Kidney capillary endothelial cell (primary cell): ENCODE measurements at places on chromosomes 5 and 9.

DNA sequence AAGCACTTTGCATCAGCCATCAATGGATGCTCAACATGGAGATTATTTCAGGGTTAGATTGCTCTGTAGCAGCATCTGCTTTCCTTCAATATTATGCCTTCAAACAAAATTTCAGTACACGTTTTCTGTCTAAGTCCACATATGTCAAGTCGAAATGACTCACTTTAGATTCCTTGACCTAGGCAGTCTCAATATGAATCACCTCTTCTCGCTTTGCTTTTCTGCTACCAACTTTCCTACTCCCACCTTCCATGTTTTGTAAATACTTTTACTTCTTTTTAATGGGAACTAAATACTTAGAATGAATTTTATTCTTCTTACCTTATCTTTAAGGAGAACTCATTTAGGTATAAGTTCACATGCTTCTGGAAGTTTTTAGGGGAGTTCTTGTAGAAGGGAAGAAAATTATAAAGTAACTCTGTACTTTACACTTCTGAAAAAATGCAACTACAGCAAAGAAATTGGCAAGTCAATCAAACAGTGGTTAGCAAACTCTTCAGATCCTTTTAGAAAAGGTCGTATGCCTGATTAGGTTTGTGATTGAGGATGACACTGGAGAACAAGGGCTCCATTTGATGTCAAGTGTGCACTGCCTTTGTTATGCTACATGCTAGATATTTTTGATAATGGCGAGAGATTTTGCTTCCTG lies 478.5 kb upstream of the SMARCA2 start:
- no peak for DNase-seq

- DNase-seq, result no peak
These were observed 108.5 kb downstream of the FEM1C start for GRCh38 chr5:115435778-115436712.

DNA sequence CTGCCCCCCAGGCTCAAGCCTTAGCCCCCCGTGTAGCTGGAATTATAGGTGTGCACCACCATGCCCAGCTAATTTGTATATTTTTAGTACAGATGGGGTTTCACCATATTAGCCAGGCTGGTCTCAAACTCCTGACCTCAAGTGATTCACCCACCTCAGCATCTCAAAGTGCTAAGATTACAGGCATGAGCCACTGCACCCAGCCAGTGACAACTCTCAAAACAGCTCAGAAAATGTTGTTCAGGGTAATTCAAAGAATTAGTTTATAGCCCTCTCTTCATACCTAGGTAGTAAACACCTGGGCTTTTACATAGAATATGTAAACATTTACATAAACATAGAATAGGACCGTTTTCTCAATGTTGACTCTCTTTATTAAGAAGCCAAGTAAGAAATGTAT lies 168.7 kb downstream of the ENC1 start:
- DNase-seq, result no peak

DNA sequence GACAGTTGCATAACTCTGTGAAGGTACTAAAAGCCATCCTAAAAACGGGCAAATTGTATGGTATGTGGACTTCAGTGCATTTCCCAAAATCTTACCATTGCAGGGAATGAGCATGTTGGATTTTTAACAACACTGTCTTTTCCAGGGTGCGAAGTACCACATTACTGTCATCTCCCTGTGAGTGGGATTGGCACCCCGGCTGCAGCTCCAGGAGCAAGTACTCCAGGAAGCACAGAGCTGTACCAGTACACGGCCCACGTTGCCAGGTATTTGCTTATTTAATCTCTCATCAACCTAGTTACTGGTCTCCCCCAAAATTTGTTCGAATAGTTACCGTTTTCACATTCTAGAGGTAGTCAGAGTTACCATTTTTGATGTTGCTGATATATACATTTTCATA lies 22.6 kb upstream of the TJP2 start:
- no peak for DNase-seq

GRCh38 chr9:134163371-134164196 lies 780 bp downstream of the RNU6ATAC start:
- peak; percentile 52 for DNase-seq

DNA sequence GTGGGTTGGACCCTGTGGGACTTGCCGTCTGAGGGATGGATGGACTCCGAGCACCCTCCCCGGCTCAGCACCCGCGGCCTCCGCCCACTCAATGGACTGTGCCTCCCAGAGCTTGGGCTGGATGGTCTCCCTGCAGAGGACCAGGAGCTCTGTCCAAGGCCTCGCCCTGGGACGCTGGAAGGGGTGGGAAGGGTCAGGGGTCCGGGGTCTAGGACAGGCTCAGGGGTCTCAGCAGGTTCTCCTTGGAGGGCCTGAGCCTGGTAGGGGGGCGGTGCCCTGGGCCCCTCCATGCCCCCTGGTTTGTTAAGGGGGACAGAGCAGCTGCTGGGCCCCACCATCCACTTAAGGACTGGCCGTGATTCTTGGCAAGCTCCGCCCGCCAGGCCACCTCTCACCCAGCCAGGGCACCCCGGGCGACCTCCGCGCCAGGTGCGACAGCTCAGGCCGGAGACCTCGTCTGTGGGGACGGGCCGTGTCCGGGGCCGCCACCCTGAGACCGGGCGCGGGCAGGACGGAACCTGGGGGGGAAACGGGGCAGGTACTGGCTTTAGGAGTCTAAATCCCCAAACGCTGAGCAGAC lies 29.2 kb downstream of the EXOC3 start:
- no peak for DNase-seq

GRCh38 chr9:130172858-130173665 lies 858 bp downstream of the NCS1 start:
- DNase-seq, result no peak

DNA sequence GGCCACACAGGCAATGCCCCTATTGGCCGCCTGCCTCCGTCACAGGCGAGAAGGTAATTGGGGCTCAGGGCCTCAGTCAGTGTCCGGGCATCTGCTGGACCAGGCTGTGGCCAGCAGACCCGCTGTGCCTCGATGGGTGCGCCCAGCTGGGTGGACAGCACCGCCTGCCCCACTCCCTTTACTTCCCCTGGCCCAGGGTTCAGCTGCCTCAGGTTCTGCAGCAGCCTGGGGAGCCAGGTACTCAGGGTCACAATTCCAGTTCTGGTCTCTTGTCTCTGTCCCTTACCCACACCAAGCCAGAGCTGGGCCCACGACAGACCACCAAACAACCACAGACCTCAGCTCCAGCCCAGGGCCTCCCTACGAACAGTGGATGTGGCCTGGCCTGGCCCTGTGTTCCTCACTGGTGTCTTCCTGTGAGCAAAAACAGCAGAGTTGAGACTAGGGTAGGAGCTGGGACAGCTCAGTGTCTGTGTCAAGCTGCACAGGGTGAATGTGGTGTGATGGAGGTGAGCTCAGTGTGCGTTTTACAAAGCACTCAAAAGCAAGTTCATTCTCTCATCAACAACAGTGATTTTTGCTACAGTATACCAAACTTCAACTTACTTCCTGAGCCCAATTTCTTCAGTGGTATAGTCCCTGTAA lies 33.4 kb upstream of the SUSD3 start:
- no peak for DNase-seq

DNA sequence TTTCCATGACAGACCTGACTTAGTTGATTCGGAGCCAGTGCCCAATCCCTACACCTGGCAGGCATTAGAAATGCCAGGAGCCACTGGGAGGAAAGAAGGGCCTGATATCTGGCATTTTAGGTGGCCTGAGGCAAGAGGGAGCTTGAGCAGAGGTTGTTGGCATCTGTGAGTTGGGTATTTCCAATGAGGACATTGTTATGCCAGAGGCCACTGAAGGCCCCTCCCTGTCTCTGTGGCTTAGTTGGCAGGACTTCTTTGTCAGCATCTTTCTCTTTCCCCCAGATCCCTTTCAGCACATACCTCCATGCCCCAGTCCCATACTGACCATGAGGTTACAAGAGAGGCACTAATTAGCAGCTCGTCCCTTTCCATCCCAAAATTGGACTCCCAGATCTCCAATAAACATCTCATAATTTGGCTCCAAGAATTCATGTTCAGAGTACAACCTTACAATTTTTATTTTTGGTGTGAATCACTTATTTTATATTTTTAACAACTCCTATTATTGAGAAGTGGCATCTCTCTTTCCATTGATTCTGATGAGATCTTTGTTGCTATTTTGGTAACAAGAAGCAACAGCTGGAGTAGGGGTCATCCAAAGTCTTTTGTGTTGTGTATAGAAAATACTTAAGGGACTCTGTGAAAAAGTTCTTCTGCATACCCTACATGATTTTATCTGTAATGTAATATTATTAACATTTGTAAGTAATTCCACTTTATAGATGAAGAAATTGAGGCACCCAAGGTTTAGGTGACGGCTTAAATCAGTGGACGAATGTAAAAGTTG lies 68.6 kb upstream of the MAP3K1 start:
- DNase-seq, result no peak

DNA sequence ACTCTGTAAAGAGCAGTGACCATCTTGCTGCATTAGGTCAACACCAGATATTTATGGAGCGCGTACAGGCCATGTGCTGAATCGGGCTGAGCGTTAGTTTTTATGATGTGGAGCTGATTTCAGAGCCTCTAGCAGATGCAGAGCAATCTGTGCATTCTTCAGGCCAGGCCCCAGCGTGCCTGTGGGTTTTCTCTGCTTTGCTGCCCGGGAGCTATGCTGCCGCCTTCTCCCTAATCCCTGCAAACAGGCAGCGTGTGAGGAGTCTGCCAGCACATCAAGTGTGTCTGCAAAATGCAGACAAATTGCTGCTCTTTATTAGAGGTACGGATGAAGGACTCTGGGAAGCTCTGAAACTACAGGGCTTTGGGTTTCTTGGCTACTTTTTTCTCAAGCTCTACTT lies 170.0 kb downstream of the NTRK2 start:
- DNase-seq, result no peak

DNA sequence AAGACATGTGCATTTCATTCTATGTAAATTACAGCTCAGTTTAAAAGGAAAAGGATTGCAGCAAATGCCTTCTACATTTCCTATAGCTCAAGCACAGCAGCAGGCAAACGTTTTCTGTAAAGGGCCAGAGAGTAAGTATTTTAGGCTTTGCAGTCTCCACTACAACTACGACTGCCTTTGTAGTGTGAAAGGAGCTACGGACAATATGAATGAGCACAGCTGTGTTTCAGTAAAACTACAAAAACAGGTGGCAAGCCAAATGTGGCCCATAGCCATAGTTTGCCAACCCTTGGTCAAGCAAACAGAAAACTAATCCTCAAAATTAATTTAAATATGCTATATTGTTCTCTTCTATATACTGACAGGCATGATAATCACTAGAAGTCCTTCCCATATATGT lies 7.2 kb downstream of the PTBP3 start:
- DNase-seq, result no peak

DNA sequence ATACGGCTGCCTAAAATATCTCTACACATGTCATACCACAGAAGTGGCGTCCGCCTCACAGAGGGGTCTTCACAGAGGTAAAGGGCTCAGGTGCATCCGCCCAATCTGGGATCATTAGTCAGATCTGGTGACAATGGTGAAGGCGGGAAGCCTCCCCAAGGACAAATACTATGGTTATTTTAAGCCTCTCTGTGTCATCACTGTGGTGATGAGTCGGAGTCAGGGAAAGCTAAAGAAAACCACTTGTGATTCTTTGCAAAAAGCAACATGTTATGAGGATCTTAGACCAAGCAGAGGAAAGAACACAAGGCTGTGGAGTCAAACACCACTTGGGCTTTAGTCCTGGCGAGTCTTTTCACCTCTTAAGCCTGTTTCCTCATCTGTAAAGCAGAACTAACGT lies 190.4 kb downstream of the DRD1 start:
- no peak for DNase-seq

DNA sequence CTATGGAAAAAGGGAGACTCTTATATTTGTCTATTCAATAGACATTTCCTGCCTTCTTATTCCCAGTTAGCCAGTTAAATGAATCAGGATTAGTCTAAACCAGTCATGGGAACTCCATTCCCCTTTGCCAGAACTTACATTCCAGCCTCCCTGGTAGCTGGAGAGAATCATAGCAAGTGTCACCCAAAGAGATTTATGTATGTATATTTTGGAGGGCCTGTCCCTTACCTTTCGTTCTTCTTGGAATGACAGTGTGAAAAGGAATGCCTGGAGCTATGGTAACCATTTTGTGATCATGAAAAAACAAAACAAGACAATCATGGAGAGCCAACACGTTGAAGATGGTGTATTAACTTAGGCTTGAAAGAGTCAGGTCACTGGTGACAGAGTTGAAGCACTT lies 627.7 kb downstream of the CCDC171 start:
- DNase-seq, result no peak

- DNase-seq, result no peak
These were observed 48.3 kb upstream of the TRAF1 start for GRCh38 chr9:120974921-120975320.

DNA sequence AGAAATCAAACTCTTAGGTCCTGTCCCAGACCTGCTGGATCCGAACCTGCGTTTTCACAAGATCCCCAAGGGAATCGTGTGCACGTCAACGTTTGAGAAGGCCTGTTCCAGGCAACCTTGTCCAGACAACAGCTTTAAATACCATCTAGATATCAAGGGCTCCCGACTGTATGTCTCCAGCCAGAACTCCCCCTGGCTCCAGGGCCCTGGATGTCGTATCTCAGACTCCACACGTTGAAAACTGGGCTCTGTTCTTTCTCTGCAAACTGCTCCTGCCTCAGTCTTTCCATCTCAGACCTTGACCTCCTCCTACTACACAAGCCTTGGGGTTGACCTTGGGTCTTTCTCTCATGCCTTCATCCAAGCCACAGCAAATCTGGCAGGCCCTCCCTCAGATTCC lies 5.8 kb upstream of the ENG start:
- no peak for DNase-seq

DNA sequence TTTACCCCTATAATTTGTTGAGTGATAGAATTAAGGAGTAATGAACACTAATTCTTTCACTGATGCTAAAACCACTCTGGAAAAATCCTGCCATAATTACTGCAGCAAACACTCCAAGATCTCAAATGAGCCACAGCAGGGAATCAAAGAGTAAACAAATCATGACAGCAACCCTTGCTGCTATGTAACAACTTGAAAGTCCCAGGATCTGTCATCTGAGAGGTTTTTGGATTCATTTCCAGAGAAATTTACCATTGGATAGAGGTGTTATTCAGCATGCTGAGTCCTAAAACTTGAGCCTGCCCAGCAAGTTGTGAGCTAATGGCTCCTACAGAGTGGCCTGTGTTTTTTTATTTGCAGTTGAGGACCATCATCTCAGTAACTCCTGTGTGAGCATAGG lies 59.2 kb downstream of the PRLR start:
- no peak for DNase-seq
